A549 treated with AZD2906 at 1 μM for 4 hours (cell line): ENCODE measurements at places on chromosomes 2 and 18. TPM values are rescaled to one million over a fixed set of nuclear protein-coding genes. Genes with fewer than 3 reads are reported as not detected.

EPB41L3 gene
- 0.02 to 0.43 TPM (median 0.17 TPM) in 5 replicates for total RNA-seq

CDH7 gene
- not detected in 5 replicates for total RNA-seq

FOXD4L1 gene
- total RNA-seq, result 0.20 to 0.57 TPM (median 0.35 TPM) in 5 replicates

NEURL3 gene
- 0.41 to 0.89 TPM (median 0.83 TPM) in 5 replicates for total RNA-seq

ITPRIPL1 gene
- total RNA-seq, result not detected in 5 replicates

RTP5 gene
- not detected in 5 replicates for total RNA-seq

PLEKHH2 gene
- total RNA-seq, result 1.6 to 2.1 TPM (median 1.9 TPM) in 5 replicates

DNAJC10 gene
- 52.1 to 67.2 TPM (median 63.3 TPM) in 5 replicates for total RNA-seq

TLX2 gene
- 0.24 to 0.37 TPM (median 0.30 TPM) in 5 replicates for total RNA-seq

NCKAP5 gene
- total RNA-seq, result 0.76 to 1.1 TPM (median 0.79 TPM) in 5 replicates

ANKRD30BL gene
- total RNA-seq, result not detected in 5 replicates

SMYD1 gene
- 0.01 TPM in 1 of 5 replicates, not detected in the others for total RNA-seq

MROH2A gene
- 0.11 to 0.23 TPM (median 0.18 TPM) in 4 of 5 replicates, not detected in the other for total RNA-seq

DYSF gene
- total RNA-seq, result 0.44 to 0.90 TPM (median 0.81 TPM) in 5 replicates

MYO3B gene
- not detected in 5 replicates for total RNA-seq

CIB4 gene
- 0.17 to 0.19 TPM in 2 of 5 replicates, not detected in the others for total RNA-seq
